NCI-H2081 (cell line): ENCODE measurements at places on chromosomes 6 and 20.

GRCh38 chr6:123527406-123527805, 109.3 kb downstream of the TRDN start:
- no peak for DNase-seq

- no peak for DNase-seq
These were observed 207.4 kb upstream of the SGK1 start for GRCh38 chr6:134525190-134525868.

GRCh38 chr20:8124639-8125038, 7.4 kb upstream of the PLCB1 start:
- no peak for DNase-seq

GRCh38 chr6:145603424-145603833, 131.9 kb downstream of the EPM2A start:
- no peak for DNase-seq

GRCh38 chr6:132190097-132190814, 211.0 kb downstream of the MOXD1 start:
- DNase-seq: no peak

GRCh38 chr20:10433623-10434466, at the start of gene MKKS:
MKKS (minus strand) TSS chr20:10434222; CDS start chr20:10413514, 20,708 bp downstream.
- DNase-seq: peak; percentile 86

DNA sequence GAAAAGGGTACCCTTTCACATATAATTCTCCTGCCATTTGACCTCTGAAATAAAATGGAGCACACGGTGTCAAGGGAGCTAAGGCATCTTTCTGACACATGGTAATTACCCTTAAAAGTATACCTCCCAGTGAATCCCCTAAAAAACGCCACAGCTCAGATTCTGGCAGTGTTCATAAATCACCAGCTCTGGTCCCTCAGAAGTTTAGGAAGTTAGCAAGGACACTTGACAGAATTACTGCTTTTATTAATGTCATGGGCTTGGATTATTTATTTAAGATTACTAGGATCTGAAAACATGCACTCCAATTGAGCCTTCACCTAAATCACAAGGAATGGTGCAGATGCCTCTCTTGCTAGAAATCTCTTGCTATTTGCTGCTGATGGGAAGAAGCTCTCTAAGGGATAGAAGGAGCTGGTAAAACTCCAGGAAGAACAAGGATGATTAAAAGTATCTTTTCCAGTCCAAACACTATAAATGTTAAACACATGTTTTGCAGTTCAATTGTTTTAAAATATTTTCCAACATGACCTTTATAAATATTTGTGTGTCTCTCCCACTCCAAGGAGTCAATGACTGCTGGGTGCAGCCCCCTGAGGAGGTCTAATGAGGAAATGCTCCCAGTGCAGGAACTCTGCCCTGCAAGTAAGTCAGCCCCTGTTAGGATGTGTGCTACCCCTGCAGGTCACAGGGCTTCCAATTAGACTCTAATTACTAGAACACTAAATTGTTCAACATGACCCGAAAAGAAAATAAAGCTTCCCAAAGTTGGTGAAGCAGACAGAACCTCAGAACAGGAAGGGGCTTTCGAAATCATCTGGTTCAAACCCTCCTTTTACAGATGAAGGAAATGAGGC, 230.3 kb downstream of the TFAP2A start:
- DNase-seq: no peak

- DNase-seq: no peak
These were observed 120.2 kb downstream of the TINAG start for GRCh38 chr6:54428431-54428830.

GRCh38 chr20:57092112-57092899, 174.1 kb downstream of the BMP7 start:
- peak; percentile 36 for DNase-seq

GRCh38 chr6:137805622-137806021, 61.4 kb upstream of the TNFAIP3 start:
- no peak for DNase-seq

GRCh38 chr20:23869520-23869919, 10.0 kb downstream of the CST5 start:
- no peak for DNase-seq

- DNase-seq: peak; percentile 63
These were observed 56.1 kb upstream of the HFE start for GRCh38 chr6:26031151-26031594.

DNA sequence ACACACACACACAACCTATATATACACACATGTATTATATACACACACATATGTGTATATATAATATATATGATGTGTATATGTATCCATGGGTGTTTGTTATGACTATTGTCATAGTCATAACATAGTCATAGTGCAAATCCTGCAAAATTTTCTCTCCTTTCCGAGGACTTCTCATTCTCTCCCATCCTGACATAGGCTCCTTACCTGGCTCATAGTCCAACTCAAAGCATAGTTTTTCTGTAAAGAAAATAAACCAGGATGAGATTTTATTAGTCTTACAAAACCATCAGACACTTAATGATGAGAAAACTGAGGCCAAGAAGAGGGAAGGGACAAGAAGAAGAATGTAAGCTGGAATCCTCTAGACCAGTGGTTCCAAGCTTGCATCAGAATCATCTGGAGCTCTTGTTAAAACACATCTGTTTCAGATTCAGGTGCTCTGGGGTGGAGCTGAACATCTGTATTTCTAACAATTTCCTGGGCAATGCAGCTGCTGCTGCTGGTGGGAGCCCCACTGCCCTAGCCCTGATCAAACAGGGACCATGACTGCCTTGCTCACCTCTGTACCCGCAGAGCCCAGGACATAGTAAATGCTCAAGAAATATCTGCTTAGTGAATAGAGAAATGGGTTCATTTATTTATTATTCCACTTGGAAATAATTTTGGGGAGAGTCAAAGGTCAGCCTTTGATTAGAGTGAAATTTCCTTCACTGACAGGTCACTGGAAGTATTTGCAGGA, 5.3 kb downstream of the TRIM10 start:
- no peak for DNase-seq

DNA sequence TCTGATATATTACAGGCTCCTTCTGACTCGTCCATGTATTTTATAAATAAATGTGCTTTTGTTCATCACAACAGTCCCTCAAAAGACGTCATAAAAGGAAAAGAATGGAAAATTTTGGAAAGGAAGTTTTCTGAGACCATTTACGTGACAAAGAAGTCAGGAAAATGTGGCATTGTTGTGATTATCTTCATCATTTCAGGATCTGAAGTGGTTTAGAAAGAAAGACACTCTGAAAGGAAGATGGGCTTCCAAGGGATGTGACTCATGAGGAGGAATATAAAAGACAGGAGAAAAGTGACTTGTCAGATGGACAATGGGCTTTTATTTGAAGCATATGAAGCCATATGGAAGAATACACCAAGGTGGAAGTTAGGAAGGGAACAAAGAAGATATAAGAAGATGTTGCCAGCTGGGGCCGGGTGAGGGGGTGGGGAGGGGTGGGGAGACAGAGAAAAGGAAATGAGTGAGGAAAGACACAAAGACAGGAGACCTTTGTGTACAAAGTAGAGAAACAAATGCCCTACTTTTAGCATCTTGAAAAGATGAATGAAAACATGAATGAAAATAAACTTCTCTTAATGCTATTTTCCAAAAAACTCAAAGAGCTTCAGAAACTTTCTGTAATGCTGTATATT, 190.3 kb upstream of the PREP start:
- DNase-seq: no peak

DNA sequence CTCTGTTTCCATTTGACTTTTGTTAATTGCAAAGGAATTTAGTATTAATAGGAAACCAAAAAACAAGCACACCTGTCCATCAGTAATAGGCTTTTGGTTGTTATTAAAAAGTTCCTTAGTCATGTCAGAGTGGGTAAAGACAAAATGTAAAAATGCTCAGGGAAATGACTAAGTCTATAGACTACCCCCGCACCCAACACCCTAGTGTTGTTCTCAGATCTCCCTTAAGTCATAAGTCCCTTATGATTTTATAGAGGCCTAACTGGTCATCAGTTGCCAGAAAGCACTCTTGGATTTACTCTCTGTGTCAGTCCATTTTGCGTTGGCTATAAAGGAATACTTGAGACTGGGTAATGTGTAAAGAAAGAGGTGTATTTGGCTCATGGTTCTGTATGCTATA, 52.8 kb downstream of the MAP3K4 start:
- no peak for DNase-seq

GRCh38 chr6:37135835-37136694, 33.9 kb upstream of the PIM1 start:
- no peak for DNase-seq
